ENCODE measurements at places on chromosomes 4 and X.

DNA sequence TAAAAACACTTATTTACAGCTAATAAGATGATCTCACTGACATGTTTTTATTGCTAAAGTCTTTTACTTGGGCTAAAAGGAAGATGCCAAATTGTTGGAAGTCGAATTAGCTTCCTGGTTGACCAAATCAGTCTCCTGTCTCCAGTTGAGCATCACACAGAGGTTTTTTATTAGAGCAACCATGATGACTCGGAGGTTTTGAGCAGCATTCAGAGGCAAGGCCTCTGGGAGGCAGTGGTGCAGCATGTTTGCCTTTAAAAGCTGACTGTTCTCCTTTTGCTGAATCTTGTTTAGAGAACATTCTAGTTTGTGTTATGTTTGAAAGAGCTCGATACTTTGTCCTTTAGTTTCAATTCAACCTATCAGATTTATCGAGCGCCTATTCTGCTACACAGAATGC, 2.1 kb downstream of the UCHL1 start:
- DNase-seq, result no peak

- DNase-seq, result no peak
Observed at GRCh38 chr4:173684223-173684622, 154.2 kb upstream of the HAND2 start.

DNA sequence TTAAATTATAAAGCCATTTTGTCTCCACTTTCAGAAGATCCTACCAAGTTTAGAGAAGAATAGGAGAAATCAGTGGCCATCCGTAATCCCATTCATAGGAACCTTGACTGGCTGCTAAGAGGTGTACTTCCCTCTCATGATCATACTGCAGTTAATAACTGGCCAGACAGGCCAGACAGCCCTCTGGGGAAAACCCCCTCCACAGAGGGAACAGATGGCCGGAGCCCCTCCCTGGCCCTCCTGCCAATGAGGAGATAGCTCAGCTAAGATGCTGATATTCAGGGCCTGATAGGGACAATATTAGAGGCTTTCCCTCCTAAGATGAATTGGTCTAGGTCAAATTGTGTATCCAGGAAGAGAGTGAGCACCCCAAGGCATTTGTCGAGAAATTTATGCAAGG, 200.0 kb upstream of the MAOA start:
- no peak for DNase-seq

DNA sequence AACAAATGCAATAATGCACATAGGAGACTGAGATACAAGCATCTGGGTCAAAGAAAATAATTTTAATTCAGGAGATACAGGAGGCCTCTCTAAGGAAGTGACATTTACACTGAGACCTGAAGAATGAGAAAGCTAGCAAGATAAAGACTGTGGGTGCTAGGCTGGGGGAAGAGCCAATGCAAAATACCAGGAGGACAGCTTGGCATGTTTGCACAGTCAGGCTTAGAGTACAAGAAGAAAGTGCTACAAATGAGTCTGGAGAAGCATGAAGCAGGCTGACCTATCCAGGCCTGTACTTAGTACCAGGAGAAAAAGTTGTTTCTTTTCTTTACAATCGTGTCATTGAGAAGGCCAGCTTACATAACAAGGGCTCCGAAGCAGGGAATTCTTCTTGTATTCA, 56.9 kb downstream of the GABRB1 start:
- DNase-seq, result no peak

DNA sequence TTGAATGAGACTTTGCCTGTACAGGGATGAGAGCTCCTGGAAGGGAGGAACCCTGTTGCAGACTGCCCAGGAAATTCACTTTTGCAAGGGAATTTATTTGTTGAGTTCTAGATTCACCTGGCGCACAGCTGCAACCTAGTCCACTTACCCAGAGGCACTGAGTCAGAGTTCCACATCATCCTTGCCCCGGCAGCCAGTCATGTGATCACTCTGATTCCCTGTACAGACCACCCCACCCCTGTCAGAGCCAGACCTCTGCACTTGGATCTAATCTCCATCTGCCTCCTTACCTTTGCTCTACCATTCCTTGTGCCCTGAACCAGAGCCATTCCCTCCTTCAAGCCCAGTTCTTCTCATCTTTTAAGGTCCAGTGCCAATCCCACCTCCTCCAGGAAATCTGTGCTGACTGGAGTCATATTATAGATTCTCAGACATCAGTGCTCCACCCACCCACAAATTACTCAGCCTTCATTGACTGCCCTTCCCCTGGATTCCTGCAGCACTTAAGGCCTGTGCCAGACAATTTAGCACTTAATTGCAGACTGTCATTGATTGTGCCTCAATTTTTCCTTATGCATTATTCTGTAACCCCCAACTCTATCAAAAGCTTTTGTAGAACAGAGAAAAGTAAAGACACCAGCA, 84.1 kb upstream of the MAGEA4 start:
- DNase-seq, result no peak

DNA sequence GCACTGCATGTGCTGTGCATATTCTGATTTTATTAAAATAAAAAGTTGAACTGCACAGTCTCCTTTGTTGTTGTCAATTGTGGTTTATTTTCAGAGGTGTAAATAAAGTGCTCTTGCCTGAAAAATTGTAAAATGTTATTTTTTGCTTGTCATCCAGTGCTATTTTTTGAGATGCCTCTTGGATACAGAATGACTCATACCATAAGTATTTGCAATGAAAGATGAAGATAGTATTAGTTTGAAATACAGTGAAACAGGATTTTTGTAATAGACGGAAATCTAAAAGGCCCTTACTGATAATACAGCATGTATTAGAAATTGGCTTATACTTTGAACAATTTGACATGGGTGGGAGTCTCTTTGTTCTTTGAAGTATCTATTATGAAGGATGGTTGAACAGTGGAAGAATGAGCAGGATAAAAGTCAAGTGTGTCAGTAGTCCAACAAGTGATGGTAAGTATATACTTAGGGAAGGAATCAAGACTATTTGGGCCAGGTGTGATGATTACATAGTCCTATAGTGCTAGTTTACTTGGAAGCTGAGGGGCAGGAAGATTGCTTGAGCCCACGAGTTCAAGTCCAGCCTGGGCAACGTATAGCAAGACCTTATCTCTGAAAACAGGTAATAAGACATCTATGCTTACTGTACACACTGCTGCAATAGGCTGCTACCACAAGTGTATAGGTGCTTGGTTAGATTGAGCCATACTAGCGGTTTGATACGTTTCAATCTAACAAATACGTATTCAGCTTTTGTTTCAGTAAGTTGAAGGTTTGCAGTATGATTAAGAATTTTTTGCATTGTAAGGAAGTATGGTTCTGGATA, 16.4 kb downstream of the DDX3X start:
- DNase-seq, result no peak

- no peak for DNase-seq
Observed at GRCh38 chrX:5458300-5458842, 770.3 kb downstream of the NLGN4X start.
